A549 treated with DMSO at 1 μM for 4 hours (cell line): ENCODE measurements at places on chromosomes 2 and 18. TPM values are rescaled to one million over a fixed set of nuclear protein-coding genes. Genes with fewer than 3 reads are reported as not detected.

MC5R gene
- not detected in 5 replicates for total RNA-seq

CD207 gene
- not detected in 5 replicates for total RNA-seq

SNORC gene
- 5.4 to 13.3 TPM (median 10.3 TPM) in 5 replicates for total RNA-seq

COL4A4 gene
- 0.89 to 2.7 TPM (median 1.9 TPM) in 5 replicates for total RNA-seq

SRD5A2 gene
- total RNA-seq: 0.02 to 0.04 TPM (median 0.03 TPM) in 4 of 5 replicates, not detected in the other
